NCI-H345 (cell line): ENCODE measurements at places on chromosomes 2 and 18.

- DNase-seq, result peak; percentile 14
Observed at GRCh38 chr2:120739438-120740090, 3.9 kb downstream of the GLI2 start.

- no peak for DNase-seq
Observed at GRCh38 chr2:86633155-86633651, 9.5 kb upstream of the RNF103 start.

DNA sequence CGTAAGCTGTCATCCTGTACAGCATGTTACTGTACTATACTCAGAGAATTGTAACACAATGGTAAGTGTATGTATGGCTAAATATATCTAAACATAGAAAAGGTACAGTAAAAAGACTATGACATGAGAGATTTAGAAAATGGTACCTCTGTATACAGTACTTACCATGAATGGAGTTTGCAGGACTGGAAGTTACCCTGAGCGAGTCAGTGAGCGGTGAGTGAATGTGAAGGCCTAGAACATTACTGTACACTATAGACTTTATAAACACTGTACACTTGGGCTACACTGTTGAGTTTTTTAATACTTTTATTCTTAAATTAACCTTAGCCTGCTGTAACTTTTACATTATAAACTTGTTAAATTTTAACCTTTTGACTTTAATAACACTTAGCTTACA, 1.5 kb downstream of the DDX18 start:
- no peak for DNase-seq

GRCh38 chr2:74919827-74920226, 38.6 kb upstream of the POLE4 start:
- DNase-seq, result peak; percentile 75

GRCh38 chr2:99822474-99823207, 319.7 kb downstream of the AFF3 start:
- no peak for DNase-seq

DNA sequence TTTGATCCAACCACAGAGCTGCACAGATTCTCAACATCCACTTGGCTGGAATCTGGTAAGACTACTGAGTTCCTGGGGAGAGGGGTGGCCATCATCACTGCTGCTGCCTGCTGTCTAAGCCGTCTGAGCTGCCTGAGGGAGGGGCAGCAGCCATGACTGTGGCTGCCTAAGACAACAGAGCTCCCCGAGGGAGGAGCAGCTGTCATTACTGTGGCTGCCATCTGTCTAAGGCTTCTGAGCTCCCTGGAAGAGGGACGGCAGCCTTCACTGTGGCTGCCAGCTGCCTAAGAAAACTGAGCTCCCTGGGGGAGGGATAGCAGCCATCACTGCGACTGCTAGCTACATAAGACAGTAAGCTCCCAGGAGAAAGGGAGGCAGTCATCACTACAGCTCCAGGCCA, 584.4 kb downstream of the NR4A2 start:
- no peak for DNase-seq

DNA sequence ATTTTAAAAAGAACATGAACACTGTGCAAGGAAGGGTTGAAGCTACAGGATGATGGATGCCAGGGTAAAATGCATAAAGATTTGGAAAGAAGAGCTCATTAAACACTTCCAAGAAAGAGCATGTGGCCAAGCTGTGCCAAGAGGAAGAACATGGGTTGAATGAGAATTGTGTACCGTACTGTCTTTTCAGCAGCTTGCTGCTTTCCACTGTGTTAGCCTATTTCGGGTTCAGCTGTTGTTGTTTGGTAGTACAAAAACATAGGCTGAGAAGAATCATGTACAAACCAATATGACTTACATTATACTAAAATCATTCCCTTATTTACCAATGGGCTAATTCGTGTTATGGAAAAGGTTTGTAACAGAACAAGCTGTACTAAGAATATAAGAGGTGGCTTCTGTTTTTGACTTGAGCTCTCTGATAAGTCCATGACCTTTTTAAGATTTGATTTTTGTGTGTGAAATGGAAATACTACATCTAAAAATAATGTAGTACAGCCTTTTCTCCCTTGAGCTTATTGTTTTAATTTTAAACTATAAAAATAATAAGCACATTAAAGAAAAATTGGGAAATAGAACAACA, 188.3 kb upstream of the STON1 start:
- no peak for DNase-seq

DNA sequence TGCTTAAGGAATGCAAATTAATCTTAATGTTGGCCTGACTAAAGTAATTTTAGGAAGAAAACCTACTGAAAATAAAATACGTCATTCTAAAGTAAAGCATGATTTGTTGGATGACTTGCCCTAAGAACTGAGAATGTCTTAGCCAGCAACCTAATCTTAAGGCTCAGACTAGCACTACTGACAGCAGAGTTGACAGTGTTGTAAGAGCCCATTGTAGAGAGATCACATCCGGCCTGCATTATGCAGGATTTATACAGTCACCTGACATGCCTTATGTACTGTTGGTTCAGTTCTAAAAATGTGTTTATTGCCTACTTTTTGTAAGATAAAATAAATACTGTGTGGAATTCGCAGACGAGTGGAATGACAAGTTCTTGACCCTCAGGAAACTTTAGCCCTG, 82.3 kb downstream of the TMEM185B start:
- DNase-seq, result no peak

DNA sequence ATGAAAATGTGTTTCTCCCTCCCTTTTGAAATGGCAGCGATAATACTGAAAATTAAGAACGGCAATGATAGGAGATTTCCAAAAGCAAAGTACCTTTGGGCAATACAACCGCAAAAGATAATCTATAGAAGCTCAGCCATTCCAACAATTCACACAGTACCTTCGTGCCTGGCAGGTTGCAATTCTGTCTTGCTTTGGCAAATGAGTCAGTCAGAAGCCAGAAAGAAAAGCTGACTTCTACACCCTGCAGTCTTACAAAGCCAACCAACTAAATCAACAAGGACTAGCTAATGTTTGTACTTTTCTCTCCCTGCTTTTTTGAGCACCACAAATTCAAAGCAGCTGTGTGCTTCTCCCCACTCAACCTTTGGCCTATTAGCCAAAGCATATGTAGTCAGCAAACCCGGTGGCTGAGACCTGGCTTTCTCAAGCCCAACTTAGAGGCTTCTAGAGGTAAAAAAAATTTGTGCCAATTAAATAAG, 25.7 kb upstream of the ID2 start:
- peak; percentile 21 for DNase-seq

- no peak for DNase-seq
Observed at GRCh38 chr18:34592961-34593382, 117.1 kb upstream of the DTNA start.

GRCh38 chr2:42868096-42868495, 75.7 kb upstream of the HAAO start:
- DNase-seq, result no peak

- DNase-seq, result no peak
Observed at GRCh38 chr2:76998152-76998551, 524.0 kb downstream of the LRRTM4 start.

- DNase-seq, result peak; percentile 65
Observed at GRCh38 chr2:27379836-27380625, 503 bp downstream of the ZNF513 start.

DNA sequence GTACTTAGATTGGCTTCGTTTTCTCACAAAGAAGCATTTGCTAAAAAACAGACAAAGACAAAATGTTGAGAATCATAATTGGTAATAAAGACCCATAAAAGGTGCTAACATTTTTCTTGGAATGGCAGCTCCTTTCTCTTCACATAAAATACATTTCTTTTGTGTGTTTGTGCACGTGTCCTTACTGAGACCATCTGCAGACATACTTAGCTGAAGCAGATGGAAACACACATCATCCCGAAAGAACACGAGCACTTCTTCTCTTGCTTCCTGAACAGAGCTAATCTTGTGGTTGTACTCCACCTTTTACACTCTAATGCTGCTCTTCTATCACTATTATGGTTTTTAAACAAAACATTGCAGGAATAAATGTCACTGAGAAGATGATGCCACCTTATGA, 142.5 kb downstream of the SPHKAP start:
- DNase-seq, result no peak

GRCh38 chr2:136114382-136114781, 3.6 kb downstream of the CXCR4 start:
- DNase-seq, result no peak

DNA sequence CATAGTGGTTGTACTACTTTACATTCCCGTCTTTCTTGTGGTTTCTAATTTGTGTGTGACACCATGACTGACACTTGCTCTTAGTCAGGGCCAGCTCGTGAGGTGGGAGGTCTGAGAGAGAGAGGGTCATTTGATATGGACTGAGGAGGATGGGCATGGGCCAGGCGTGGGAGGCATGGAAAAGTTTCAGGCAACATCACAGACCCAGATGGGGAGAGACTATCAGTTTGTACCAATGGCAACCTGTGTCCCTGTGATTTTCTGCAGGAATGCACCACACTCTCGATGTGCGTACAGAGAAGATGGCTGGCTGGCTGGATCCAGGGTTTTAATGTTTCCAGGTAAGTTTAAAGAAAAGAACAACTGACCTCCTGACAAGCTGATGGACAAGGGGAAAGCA, 273.6 kb downstream of the CYRIA start:
- no peak for DNase-seq

DNA sequence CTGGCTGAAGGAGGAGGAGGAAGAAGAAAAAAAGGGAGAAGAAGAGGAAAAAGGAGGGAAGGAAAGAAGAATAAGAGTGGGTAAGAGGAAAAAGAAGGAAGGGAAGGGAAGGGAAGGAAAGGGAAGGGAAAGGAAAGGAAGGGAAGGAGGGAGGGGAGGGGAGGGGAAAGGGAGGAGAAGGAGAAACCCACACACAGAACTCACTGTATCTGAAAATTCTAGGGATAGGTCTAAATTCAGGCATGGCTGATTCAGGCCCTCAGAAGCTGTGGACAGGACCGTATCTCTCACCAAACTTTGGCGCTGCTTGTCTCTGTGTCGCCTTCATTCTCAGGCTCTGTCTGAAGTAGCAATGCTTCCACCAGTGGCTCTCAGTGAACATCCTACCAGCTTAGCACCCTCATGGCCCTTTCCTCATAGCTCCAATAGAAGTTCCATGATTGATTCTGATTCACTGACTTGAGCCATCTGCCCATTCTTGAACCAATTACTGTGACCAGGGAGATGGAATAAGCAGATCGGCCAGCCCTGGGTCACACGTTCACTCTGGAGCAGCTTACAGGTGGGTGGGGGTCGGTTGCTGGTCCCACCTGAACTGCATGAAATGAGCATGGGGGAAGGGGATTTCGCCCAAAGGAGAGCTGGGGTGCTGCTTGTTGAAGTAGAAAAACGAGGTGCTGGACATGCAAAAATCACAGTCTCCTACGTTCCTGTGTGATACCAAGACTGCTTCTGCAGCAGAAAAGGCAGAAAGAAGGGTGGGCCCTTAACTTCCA, 59.7 kb downstream of the TTC32 start:
- DNase-seq, result no peak

DNA sequence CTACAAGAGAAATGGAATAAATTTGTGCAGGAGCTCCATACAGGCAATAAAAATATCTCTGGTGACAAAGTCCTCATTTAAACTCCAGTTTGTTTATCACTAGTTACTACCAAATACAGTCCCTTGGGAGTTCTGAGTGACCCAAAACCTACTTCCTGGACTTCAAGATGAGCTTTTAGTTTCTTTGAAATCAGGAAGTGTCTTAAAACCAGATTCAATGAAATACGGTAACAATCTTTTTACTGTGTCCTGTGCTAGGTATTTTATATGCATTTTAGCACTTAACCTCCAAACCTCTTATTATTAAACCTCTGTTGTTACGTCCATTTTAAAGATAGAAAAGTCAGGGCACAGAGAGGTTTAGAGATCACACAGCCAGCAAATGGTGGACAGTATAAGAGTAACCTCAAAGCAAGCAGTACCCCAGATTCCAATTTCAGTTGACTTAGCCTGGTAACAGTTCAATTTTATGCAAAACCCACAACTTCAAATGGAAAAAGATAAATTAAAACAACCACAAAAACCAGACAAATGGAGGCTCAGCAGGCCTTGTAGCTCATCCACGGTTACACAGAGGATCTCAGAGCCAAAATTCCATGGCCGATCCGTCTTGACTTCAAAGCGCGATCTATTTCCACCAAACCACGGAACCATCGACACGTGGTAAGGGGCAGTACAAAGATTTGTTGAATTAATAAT, 1.3 kb upstream of the KCMF1 start:
- no peak for DNase-seq

DNA sequence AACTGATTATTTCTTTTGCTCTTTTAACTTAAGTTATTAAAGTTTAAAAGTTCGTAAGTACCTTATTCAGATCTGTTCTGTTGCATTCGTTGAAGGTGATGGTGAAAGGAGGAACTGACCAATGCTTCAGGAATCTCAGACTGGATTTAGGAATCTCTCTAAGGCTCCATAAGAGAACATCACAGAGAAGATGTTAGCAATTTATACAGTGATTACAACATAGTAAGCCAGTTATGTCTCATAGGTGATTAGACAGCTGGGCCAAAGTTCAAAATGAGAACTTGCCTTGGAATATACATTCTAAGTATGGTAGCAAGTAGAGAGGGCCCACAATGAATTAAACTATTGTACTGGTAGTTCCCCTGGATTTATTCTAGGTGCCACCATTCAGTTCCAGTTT, 3.2 kb downstream of the MARS2 start:
- no peak for DNase-seq

- DNase-seq, result no peak
Observed at GRCh38 chr2:9765611-9766531, 77.4 kb upstream of the TAF1B start.

DNA sequence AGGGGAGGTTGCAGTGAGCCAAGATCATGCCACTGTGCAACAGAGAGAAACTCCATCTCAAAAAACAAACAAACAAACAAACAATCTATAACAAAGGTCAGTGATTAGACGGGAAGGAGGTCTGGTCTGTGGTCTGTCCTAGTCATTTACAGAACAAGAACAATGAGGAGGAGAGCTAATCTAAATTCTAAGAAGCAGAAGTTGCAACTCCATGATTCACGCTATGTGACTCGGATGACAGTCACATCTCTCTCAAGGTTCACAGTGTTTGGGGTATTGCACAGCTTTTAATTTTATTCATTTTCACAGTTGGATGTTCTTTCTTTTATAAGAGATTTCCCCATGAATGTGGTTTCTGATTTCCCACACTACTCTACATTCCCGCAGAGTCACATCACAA, 218.7 kb upstream of the PIEZO2 start:
- DNase-seq, result no peak
